Stimulated activated CD4-positive, alpha-beta T cell treated with anti-CD3 and anti-CD28 coated beads, Interleukin-1b, Interleukin-23, amount 100 ng/mL, for 24 hours (primary cell): ENCODE measurements at places on chromosomes 7 and 10.

GRCh38 chr10:123995082-123995460 is 98.3 kb downstream of the CHST15 start:
- no peak for DNase-seq

- DNase-seq: no peak
Measured at GRCh38 chr7:11702938-11703337, 129.1 kb downstream of the THSD7A start.

GRCh38 chr10:13806419-13806818 is 219.7 kb downstream of the PRPF18 start:
- no peak for DNase-seq

DNA sequence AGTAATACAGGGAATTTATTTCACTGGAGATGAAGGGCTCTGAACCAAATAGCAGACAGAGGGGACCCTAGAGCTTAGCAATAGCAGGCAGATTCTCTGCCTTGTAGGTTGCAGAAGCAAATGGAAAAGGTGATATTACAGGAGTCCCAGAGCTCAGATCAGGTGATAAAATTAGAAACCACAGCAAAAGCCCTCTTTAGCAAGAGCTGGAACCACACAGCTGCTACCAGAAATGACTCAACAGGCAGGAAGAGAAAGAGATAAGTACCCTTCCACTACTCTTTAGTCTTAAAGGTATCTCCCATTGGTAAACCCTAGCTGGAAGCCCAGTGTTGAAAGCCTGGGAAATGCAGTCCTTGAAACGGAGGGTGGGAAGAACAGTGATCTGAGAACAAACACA is 535.6 kb upstream of the GHITM start:
- DNase-seq: no peak

- peak; percentile 19 for DNase-seq
Measured at GRCh38 chr10:131311661-131312477, at the start of gene TCERG1L. Gene TCERG1L, minus strand, starts transcription at chr10:131311721. Its CDS starts 86 bp downstream, at chr10:131311635.

DNA sequence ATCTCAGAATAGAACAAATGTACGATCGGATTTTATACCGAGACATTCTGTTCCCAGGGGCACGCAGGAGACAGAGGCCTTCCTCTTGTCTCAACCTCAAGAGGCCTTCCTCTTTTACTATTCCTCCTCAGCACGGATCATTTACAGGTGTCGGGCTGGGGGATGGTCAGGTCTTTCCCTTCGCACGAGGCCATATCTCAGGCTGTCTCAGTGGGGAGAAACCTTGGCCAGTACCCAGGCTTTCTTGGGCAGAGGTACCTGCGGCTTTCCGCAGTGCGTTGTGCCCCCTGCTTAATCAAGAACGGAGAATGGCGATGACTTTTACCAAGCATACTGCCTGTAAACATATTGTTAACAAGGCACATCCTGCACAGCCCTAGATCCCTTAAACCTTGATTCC is 44.2 kb downstream of the FANK1 start:
- no peak for DNase-seq

DNA sequence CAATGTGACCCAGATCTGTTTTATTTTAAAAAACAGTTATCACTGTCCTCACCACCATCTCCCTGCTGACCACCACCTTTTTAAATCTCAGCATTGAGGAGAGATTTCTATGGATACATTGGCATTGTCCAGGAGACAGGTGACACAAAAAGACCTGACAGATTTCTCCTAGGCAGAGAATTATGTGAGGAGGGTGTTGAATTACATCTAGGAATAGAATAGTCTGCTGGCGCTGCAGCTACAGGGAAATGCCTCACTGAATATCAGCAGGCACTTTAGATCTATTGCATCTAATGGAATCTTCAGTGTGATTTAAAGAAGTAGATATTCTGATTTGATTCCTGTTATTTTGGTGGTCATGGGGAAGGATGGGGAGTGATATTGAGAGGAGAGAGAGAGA is 593.5 kb downstream of the NRG3 start:
- no peak for DNase-seq
